ENCODE measurements at places on chromosomes 7 and 10.

DNA sequence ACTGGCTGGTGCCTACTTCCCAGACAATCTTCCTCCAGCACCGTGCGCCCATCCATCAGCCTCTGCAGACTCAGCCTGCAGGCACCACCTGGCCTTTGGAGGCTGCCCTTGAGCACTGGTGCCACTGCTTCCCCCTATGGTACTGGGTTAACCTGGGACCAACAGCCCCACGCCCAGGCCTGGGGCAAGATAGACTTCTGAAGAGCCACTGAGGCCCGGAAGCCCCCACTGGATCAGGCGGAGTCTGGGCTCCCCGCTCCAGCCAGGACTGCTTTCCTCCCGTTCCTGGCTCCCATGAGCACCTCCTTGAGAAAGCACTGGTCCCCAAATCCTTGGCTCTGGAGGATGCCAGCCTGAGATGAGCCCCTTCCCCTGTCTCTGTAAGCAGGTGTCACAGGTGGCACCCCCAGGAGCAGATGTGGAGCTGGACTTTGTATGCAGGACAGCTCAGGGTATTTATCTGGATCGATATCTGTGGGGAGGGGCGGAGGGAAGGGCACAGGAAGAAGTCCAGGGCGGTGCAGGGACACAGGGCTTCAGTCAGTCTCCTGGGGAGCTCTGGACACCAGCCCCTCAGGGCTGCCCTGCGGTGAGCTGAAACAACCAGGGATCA lies 206.5 kb upstream of the PPP2R2D start:
- DNase-seq = no peak

DNA sequence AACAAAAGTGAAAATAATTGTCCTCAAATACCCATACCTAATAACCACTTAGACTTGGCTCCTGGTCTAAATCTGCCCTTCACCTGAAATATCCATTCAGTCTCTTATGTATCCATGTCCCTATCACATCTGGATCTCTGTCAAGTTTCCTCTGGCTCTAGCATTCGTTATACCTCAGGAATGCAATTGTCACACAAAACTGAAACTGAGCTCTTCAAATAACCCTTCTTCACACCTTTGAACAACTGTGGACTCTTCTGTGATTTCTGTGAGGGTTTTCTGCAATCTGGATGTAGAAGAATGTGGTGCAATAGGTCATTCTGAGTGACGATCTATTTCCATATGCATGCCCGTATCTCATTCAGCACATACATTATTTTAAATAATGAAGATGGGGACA lies 53.5 kb upstream of the FGL2 start:
- no peak for DNase-seq

- DNase-seq = no peak
Observed at GRCh38 chr7:19352305-19352695, 207.1 kb upstream of the FERD3L start.

- DNase-seq = no peak
Observed at GRCh38 chr7:69776611-69777010, 178.3 kb downstream of the AUTS2 start.

GRCh38 chr10:6386346-6386745 lies 183.6 kb downstream of the PFKFB3 start:
- DNase-seq = no peak

GRCh38 chr10:29948881-29949355 lies 110.5 kb downstream of the JCAD start:
- no peak for DNase-seq

GRCh38 chr7:39554583-39555165 lies 11.5 kb upstream of the YAE1 start:
- DNase-seq = no peak

DNA sequence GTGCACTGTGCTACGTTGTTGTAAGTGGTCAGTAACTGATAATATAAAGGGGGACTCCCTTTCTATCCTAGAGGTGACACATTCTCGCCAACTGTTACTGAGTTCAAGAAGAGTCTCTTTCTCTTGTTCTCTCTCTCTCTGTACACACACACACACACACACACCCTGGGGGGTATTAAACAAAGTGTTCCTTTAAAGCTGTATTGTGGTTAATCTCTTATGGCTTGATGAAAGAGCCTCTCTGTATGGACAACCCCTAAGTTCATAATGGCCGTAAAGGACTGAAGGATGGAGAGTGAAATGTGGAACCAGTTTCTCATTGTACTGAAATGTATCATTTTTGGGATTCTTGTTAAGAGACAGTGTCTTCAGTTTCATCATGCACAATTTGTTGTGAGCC lies 145.2 kb upstream of the BMPER start:
- no peak for DNase-seq
